ENCODE measurements at places on chromosomes 11 and 22. TPM values are rescaled to one million over a fixed set of nuclear protein-coding genes. Genes with fewer than 3 reads are reported as not detected.

DNA sequence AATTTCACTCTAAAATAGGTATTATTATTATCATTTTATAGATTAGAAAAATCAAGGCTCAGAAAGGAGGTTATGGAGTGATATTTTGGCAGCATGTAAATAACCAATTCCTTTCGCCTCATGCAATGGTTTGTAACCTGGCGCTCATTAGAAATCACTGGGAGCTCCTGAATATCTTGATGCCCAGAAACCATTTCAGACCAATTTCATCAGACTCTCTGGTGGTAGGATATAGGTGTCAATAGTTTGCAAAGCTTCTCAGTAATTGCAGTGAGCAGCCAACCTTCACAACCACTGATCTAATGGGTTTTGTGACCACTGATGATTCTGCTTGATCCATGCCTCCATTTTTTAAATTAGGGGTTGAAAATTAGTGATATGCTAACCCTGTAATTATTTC is 57.8 kb upstream of the ZC3H12C start:
- DNase-seq = no peak

The NCR3LG1 gene
- total RNA-seq = 1.5 TPM

DNA sequence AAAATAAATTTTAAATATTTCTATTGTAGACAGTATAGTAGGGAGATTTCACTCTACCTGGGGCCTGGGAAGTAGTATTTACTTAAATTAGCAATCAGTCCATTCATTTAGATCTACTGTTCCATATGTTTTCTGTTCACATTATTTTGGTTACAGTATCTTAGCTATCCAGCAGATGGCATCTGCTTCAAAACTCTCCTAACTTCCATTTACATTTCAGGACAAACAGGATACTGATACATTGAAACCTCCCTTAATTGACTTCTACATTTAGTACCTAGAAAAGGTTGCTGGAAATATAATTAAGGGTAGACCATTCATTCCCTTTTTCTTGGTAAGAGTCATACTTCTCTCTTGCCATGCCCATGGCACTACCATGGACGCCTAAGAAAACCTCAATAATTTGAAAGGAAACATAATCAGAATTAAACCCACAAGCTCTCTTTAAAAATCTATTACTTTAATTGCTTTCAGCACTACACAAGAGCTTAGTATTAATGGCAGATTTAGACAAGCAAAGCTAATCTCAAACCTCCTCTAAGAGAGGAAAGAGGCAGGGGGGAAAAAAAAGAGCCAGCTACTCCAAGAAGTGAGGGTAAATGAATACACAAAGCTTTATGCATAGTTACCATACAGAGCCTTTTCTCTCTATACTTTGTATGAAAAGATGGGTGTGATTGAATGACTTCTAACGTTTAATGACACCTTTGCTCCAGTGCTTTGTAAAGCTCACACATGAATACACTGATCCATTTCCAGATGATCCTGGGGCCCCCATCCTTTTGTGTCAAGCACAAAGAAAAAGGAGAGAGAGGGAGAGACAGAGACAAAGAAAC is 131.2 kb upstream of the MTMR2 start:
- DNase-seq = no peak

The OR52W1 gene
- not detected for total RNA-seq

Data from pancreas (tissue), 10 donors.